RPMI8226 (cell line): ENCODE measurements at places on chromosomes 16 and 17.

DNA sequence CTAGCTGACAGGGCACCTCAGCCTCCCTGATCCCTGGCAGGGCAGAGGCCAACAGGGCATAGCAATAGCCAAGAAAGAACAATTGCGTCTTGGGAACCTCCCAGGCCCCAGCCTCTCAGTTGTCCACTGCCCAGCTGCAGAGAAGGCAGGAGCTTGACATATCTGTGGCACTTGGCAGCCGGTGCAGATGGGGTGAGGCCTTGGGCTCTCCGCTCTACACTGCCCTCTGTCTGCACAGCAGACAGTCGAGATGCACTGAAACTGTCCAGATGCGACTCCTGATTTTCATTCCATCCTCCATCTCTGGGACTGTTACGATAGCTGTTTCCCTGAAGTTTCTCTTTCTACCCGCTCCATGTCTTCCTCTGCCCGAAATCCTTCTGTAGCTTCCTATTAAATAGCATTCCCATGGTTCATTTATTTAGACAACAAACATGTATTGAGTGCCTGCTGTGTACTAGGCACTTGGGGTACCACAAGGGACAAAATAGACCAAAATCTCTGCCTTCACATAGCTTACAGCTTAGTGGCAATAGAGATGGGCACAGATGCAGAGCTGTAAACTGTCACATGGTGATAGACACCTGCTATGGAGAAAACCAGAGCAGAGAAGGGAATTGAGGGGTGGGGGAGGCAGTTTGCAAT is 3.3 kb downstream of the POLR3E start:
- DNase-seq, result peak; percentile 82

DNA sequence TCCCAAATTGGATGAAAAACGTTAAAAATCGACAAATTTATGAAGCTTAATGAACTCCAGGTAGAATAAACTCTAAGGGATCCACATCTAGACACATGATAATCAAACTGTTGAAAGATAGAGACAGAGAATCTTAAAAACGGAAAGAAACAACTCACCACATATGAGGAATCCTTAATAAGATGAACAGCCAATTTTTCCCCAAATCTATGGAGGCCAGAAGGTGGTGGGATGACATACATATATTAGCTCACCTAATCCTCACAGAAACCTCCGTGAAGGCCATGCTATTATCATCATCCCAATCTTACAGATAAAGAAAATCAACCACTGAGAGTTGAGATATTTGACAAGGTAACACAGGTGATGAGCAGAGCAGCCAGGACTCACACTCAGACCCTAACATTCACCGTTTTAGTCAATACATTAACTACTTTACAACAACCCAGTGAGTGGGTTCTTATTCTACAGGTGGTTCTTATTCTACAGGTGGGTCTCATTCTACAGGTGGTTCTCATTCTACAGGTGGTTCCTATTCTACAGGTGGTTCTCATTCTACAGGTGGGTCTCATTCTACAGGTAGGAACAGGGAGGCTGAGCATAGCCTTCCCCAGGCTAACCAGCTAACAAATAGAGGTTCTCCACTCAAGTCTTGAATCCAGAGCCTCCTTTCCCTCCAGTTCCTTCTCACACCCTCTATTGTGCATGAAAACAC is 4.8 kb downstream of the CACNG1 start:
- DNase-seq, result no peak

DNA sequence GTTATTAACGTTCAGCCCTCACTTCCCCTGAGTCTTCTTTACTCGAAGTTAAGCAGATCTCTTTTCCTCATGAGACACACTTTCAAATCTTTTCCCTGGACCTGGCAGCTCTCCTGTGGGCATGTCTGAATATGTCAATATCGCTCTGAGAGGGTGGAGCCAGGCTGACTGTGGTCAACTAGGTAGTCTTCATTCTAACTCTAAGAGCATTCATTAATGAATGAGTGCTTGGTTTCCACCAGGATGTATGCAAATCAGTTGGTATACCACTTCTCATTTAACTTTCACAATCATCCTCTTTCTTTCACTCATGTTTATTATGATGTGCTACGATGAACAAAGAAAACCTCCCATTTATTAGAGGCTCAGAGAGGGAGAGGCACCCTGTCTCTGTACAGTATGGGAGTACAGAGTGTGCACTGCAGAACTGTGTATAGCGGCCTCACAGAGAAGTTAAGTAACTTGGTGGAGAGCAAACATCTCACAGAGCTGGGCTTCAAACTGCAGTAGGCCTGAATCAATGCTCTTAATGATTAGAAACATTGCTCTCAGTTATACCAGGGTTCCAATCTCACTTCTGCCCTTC is 39.9 kb downstream of the OTOA start:
- DNase-seq, result no peak

DNA sequence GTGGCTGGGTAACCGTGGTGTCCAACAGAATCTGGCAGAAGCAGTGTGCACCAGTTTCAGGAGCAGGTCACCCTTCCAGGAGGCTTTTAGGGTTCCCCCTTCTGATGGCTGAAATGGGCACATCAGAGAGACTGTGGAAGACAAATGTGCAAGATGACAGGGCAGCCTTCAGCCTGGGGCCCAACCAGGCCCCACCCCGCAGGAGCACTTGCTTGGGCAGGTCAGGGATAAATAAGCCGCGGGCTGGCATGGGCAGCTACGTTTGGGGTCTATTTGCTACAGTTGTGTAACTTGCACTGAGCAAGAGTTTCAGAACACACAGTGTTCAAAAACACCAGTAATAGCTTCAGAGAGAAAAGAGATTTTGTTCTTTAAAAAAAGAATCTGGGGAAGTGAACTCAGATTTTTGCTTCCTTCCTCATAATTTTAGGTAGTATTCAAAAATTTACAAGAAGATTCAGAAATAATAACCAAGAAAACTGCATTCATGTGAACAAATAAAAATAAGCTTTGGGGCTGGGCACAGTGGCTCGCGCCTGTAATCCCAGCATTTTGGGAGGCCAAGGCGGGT is 44.9 kb upstream of the BAHCC1 start:
- DNase-seq, result no peak

DNA sequence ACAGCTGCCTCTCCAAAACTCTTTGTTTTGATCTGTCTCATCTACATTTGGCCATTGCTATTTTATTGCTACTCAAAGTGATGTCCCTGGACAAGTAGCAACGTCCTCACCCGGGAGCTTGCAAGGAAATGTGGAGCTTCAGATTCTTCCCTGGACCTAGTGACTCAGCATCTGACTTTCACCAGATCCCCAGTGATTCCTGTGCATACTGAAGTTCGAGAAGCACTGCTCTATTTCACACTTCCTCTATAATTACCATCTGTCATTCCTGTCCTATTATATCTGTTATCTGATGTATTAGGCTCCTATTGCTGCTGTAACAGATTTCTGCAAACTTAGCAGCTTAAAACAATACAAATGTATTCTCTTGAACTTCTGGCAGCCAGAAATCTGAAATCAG is 28.5 kb upstream of the VAT1L start:
- no peak for DNase-seq
